H1 (cell line): ENCODE measurements at places on chromosomes 13 and 19.

DNA sequence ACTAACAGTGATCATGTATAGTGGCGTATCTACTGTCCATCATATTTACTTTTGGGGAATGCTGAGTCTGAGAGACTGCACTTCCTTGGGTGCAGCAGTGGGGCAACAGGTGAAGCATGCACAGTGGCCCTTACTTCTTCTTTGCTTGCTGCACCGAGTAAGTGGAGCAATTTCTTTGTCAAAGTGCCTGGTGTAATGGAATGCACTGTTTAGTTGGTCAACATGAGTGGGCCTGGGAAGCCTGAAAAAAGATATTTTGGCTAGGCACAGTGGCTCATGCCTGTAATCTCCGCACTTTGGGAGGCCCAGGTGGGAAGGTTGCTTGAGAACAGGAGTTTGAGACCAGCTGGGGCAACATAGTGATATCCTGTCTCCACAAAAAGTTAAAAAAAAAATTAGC, 94.9 kb downstream of the OLFM4 start:
- no peaks in the 10 kb centered on the region for H3K27me3 ChIP-seq
- H3K27ac ChIP-seq, result no peak overlapping the region
- DNase-seq, result no peak
- H3K4me1 ChIP-seq, result no peaks in the 10 kb centered on the region; the same call in 1 of the 2 replicates
- H3K36me3 ChIP-seq, result no peaks in the 10 kb centered on the region

DNA sequence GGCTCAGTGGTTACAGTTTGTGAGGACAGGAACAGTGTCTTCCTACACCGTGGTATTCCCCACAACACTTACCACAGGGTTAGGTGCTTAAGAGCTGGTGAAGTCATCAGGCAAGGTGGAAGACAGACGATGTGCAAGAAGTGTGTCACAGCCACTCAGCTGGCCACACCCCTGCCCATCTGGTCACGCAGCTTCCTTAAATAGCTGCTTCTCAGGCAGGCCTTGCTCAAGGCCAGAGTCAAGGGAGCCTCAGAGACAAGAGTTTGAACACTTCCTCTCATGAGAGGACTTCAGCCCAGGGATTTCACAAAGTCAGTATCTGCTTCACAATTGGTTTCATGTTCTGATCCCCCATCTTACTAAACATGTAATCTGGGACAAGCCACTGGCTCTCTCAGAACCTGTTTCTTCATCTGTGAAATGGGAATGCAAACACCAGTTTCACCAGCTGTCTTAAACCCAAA, 80.3 kb upstream of the FRY start:
- H3K27me3 ChIP-seq, result no peaks in the 10 kb centered on the region
- H3K27ac ChIP-seq, result no peak overlapping the region
- no peaks in the 10 kb centered on the region for H3K4me1 ChIP-seq
- H3K36me3 ChIP-seq, result no peaks in the 10 kb centered on the region
- no peak for DNase-seq
- no peak overlapping the region for H3K4me3 ChIP-seq

GRCh38 chr19:16085115-16085514, 8.8 kb downstream of the TPM4 start:
- no peaks in the 10 kb centered on the region for H3K27me3 ChIP-seq
- DNase-seq, result no peak
- H3K4me1 ChIP-seq, result no peaks in the 10 kb centered on the region
- peaks cover 47% of the 10 kb centered on the region for H3K36me3 ChIP-seq

DNA sequence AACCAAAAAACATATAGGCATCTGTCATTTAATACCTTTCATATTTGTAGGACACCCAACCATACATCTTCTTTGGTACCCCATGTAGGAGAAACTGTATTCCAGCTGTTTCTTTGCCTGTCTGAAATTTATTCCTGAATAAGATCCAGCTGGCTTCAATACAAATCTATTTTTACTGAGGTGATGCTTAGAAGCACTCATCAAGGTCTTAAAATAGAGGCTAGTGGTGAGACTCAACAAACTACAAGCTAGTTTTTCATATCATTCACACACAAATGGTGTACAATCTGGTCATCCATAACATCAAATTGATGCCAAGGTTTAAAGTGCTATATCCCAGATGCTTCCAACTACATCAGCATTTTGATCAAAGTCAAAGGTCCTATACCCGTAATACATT, 1071.3 kb upstream of the MIR17HG start:
- no peaks in the 10 kb centered on the region for H3K27me3 ChIP-seq
- H3K27ac ChIP-seq, result no peak overlapping the region
- no peak overlapping the region for H3K4me3 ChIP-seq
- DNase-seq, result no peak
